SK-N-SH (cell line): ENCODE measurements at places on chromosomes 7 and 10. TPM values are rescaled to one million over a fixed set of nuclear protein-coding genes. Genes with fewer than 3 reads are reported as not detected.

DNA sequence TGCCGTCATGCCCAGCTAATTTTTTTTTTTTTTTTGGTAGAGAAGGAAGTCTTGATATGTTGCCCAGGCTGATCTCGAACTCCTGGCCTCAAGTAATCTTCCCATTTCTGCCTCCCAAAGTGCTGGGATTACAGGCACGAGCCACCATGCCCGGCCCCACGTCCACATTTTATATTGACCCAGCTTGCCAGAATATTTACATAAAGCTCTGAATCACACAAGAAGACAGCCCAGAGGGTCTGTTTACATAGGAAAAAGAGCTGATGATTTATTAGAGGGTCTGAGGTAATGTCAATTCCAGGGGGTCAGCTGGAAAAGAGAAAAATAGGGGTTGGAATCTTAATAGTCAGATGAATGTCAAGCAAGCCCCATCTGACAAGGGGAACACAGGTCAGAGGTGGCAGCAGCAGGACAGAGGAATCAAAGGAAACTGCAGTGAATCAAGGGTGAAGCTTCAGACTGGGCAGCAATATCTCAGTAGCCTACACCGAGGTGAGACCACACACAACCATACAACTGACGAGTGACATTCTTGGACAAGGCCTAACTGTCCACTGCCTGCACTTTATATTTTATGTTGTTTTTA is 15.8 kb upstream of the SLF2 start:
- DNase-seq, result no peak

- DNase-seq, result no peak
These were observed 47.9 kb downstream of the MTPN start for GRCh38 chr7:135929249-135929648.

DNA sequence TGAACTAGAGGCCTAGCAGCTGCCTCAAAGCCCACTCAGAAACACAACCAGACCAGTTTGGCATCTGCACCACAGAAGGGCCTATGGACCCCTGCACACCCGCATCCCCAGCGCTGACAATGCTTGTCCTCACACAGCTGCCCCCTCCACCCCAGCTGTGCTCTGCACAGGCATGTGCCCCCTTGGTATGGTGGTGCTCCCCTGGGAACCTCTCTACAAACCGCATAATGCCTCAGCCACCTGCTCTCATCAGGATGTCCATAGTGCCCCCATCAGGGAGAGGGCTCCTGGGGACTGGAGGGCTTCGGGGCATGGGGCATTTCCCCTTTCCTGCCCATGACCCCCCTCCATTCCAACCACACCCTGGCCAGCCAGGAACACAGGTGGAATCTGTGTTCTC is 347.5 kb downstream of the GRID1 start:
- DNase-seq, result no peak

GRCh38 chr10:119653209-119653608 is 2.0 kb downstream of the BAG3 start:
- no peak for DNase-seq

DNA sequence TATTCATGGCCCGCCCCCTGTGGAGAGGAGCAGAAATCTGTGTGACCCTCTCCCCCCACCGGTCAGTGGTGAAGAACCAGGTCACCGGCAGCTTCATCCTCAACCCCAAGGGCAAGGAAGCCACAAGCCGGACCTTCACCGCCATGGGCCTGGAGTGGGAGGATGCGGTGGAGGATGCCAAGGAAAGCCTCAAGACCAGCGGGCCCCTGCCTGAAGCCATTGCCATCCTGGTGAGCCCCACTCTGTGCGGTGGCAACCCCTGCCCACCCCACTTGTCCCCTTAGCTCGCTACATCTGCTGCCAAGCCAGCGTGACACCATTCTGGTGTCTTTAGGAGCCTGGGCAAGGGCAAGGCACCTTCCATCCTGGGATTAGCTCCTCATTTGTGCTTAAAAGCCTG is 35.4 kb downstream of the TBATA start:
- no peak for DNase-seq

DNA sequence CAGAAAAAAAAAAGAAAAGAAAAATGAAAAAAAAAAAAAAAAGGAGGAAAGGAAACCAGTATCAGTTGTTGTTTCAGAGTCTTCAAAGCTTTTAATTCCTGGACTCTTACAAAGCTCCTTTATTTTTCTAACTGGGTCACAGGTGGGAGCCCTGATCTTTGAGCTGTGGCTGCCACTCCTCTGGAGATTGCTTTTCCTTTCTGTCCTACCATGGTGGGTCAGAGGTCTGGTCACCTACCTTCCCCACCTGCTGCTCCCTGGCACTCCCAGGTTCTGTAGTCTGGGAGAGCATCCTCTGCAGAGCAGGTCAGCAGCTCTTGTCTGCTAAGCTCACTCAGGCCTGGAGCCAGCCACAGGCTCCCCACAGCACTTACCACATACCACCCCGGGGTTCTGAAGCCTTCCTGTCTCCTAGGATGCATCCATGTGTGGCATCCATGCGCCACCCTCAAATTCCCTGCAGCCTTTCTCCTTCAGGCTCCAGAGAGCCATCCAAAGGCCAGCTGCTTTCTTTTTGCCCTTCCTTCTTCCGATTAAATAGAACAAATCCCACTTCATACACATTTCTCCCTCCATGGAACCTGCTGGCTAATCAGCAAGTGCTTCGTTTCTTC is 73.2 kb upstream of the TPK1 start:
- DNase-seq, result no peak

- DNase-seq, result no peak
These were observed 223.7 kb upstream of the MKLN1 start for GRCh38 chr7:131103997-131104396.

Gene GJD4
- not detected in 2 replicates for polyA plus RNA-seq

Gene GHRHR
- not detected in 2 replicates for polyA plus RNA-seq
